ENCODE measurements at places on chromosomes 11 and 22.
A peak's percentile ranks its signal among the peaks of the same experiment; 100 is the strongest.

- no peak for DNase-seq
These were observed 66.7 kb downstream of the BID start for GRCh38 chr22:17707526-17707925.

DNA sequence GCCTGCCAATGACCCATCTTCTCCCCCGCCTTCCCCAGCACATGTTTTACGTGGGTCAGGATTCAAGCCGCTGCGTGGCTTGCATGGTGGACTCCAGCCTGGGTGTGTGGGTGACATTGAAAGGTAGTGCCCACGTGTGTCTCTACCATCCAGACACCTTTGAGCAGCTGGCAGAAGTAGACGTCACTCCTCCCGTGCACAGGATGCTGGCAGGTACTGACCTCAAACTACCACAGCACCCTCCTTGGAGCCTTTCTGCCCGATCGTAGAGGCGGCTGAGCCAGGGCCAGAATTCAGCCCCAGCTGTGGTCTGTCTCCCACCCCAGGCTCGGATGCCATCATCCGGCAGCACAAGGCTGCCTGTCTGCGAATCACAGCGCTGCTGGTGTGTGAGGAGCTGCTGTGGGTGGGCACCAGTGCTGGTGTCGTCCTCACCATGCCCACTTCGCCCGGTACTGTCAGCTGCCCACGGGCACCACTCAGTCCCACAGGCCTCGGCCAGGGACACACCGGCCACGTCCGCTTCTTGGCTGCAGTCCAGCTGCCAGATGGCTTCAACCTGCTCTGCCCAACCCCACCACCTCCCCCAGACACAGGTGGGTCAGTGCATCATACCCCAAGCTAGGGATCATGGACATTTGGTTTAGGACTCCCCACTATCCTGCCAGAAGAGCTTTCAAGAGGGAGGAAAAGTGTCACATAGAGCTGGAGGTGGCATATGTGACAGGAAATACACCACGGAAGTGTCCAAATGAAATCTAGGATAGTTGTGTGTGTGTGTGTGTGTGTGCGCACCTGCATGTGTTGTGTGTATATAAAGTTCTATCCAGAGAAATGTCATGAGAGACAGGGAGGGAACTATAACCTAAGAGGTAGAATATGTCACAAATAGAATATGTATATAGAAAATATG is 10.6 kb upstream of the RELT start:
- no peak for DNase-seq

GRCh38 chr11:89490981-89491690 is at the start of gene NOX4:
TSS of gene NOX4 (minus strand) at chr11:89491375. CDS start at chr11:89491246, 129 bp downstream.
- DNase-seq: no peak

GRCh38 chr11:103436131-103436770 is 327.0 kb downstream of the DYNC2H1 start:
- DNase-seq: no peak

DNA sequence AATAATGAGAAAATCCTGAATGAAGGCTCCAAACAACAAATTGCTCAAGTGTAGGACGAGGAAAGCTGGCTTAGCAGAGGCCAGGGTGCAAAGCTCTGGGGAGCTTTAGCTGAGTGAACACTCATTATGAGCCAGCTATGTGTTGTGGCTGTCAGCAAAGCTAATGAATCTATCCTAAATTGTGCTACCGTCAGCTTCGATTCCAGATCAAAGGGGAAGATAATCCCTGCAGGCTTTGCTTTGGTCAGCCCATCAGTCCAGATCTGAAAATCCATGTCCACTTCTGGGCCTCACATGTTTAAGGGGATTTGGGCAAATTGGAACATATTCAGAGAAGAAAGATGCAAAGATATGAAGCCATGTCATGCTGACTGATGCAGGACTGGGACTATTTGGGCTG is 180.9 kb upstream of the ZBED5 start:
- no peak for DNase-seq

DNA sequence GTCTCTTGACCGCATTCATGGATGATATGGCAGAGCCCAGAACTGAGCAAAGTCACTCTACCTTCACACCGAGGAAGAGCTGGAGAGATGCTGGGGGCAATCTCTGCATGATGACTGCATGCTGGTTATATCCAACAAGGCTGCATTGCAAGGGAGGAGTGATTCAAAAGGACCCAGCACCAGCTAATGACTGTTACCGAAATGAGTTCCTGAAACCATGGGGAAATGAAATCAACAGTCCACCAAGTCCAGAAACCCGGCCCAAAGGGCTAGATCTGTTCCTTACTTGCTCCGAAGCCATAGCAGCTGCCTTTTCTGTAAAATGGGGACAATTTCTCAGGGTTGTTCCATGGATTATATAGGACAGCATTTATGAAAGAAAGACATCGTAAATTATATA is 1.2 kb upstream of the SMIM35 start:
- no peak for DNase-seq

- DNase-seq: no peak
These were observed 33.5 kb upstream of the CSNK1E start for GRCh38 chr22:38350444-38351359.

GRCh38 chr22:22710719-22711531 is 66.5 kb downstream of the GGTLC2 start:
- DNase-seq: peak; percentile 85

DNA sequence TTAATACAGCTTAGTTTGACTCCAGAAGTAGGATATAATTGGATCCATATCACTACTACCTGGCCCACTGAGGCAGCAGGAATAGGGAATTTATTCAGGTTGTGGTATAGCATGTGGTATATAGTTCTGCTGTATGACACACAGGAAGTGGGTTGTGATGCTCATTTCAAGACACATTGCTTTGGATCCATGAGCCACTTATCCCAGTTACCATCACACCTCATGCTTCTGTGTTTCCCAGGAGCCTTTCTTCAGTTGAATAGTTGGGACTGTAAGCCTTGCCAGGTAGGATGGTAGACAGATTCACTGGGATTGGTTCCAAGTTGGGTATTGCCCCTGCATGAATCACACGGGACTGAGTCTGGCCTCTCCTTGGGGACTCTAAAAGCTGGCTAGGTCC is 9.9 kb upstream of the SLC37A2 start:
- no peak for DNase-seq

DNA sequence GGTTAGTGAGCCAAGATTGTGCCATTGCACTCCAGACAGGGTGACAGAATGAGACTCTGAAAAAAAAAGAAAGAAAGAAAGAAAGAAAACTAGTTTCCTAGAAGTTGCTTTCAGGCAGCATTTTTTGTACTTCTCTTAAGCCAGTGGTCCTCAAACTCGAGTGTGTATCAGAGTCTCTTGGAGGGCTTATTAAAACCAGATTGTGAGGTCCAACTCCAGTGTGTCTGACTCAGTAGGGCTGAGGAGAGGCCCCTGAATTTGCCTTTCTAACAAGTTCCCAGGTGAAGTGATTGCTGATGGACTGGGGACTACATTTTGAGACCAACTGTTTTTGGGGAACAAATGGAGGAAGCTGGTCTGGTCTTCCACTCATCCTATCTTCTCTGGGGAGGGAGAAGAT is 57.5 kb upstream of the VSTM5 start:
- DNase-seq: no peak

- no peak for DNase-seq
These were observed 56.0 kb upstream of the APOA1 start for GRCh38 chr11:116893437-116893836.

DNA sequence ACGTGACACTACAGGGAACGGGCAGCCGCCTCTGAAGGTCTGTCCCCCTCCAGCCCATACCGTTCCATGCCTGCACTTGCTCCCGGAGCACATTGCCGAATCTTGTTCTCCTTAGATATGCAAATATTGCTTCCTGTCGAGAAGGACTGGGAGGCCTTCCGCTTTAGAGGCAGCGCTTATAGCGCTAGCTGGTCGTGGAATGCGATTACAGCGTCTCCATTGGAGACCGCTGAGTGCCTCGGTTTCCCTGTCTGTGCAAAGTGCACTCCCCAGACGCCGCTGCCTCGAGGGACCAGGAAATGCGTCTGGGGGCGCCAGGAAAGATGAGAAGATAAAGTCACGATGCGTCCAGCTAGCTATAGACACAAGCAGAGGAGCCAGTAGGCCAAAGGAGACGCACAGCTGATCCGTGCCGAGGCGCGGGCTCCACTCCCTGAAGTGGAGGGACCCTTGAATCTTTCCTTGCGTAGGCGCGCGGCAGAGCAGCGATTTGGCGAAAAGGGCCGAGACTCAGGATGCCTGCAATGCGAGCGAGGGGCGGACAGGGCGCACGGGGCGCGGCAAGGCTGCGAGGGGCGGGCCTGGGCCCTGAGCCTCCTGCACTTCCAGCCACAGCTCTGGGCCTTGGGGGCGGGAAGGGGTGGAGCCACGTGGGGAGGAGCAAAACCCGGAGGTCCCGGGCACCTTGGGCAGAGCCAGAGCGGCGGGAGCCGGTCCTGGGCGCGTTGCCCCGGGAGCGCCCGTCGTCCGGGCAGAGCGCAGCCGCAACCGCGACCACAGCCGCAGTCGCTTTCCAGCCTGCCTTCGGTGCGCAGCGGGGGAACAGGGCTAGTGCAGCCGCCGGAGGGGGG is at the start of gene RASSF10:
Gene RASSF10, plus strand, starts transcription at position 692 of the 851 bp plus-strand sequence. CDS start 261 bp downstream, outside the sequence.
- peak; percentile 36 for DNase-seq

DNA sequence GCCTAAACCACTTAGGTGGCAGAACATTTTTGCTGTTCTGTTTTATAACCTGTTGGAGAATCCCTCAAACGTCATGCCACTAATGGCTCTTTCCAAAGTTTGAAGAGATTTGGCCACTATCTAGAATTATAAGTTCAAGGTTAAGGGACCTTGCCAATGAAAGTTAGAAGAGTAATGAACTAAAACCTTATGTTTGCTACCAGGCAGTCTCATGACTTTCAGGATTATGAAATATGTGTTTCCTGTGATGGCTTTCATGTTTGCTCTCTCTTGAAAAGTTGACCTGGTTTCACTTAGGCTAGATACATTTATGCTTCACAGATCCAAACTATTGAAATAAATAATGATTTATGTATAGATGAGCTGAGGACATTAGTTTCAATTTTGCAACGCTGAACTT is 340.0 kb downstream of the LRRC4C start:
- DNase-seq: no peak

GRCh38 chr11:35288817-35289541 is 130.4 kb downstream of the SLC1A2 start:
- peak; percentile 54 for DNase-seq

DNA sequence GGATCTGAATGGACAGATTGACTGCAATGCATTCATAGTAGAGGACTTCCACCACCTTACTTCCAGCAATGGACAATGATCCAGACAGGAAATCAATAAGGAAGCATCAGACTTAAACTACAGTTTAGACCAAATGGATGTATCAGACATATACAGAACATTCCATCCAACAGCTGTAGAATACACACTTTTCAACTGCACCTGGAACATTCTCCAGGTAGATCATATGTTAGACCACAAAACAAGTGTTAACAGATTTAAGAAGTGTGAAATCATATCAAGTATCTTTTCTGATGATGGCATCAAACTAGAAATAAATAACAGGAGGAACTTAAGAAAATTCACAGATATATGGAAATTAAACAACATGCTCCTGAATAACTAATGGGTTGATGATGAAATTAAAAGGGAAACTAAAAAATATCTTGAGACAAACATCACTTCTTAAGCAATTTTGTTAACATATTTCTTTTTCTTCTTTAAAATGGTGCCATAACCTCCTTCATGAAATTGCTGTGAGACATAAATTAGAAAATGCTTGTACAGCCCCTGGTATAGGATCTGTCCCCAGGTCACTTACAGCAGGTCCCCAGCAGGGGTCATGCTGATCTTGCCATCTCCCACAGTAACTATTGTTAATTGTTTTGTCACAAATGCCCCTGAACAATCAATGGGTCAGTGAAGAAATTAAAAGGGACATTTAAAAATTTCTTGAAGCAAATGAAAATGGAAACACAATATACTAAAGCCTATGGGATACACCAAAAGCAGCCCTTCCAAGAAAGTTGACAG is 100.0 kb upstream of the OR4B1 start:
- DNase-seq: peak; percentile 27

DNA sequence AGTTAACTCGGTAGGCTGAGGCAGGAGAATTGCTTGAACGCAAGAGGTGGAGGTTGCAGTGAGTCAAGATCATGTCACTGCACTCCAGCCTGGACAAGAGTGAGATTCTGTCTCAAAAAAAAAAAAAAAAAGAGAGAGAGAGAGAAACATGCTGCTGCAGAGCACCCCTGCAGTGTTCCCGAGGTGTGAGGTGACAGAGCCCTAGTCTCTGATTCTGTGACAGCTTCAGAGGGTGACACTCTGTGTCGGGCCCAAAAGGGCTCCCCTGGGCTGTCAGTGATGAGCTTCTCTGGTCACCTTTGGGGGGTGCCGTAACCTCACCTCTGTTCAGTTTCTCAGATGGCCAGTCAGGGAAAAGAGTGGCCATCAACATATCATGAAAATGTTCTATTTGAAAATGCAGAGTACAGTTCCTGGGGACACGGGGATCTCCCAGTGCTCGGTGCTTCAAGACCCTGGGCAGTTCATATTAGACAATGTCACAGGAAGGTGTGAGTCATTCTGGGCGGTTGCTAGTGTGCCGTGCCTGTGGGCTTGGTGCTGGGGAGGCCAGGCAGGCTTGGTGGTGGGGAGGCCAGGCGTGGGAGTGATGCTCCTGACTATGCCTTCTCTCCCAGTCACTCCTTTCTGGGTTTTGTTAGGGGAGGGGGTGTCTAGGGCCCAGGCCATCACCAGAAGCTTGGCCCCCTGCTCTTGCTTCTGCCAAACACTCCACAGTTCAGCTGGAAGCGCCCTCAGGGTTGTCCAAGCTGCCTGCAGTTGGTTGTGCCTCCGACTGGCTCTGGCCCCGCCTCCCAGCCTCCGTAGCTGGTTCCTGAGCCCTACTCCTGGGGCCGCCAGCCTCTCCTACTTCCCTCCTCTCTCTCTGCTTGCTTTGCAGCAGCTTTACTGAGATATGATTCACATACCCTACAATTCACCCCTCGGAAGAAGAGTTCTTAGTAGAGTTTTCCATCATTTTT is 52.5 kb upstream of the CLDN5 start:
- DNase-seq: peak; percentile 81

GRCh38 chr11:75793966-75794365 is 21.0 kb upstream of the UVRAG start:
- DNase-seq: no peak

GRCh38 chr22:26589367-26589844 is 526 bp downstream of the TPST2 start:
- peak; percentile 59 for DNase-seq

- peak; percentile 91 for DNase-seq
These were observed 6.7 kb upstream of the BRSK2 start for GRCh38 chr11:1382831-1383607.

GRCh38 chr11:48037709-48038468 is 57.5 kb downstream of the PTPRJ start:
- no peak for DNase-seq

DNA sequence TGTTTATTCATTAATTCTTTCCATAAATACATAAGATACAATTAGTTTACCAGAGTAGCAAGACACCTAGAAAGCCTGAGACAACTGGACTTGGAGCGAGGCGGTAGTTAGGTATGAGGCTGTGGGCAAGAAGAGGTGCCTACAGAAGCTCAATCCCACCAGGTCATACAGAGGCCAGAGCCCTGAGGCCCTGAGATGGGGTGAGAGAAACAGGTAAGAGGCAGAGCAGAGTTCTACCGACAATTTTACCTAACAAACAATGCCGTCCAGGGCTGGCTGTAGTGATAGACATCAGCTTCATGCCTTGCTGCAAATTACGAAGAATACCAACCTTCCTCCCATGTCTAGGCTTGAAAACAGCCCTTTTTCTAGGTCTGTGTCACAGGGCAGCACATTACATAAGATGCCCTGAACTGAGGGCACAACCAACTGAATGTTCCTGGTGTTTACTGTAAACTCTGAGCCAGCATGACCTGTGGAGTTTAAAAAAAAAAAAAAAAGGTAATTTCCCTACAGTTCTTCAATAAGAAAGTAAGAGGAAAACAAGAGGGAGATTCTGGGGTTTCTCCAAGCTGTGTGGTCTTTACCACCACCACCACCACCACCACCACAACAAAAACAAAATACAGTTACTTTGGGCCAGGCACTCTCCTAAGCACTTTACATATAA is 105.8 kb downstream of the GAB2 start:
- DNase-seq: no peak
